ENCODE measurements at places on chromosomes 3 and 15. TPM values are rescaled to one million over a fixed set of nuclear protein-coding genes. Genes with fewer than 3 reads are reported as not detected.

The KBTBD12 gene
- total RNA-seq = not detected

The UBAP1L gene
- 3.3 TPM for total RNA-seq

The MYRIP gene
- not detected for total RNA-seq

The RBP2 gene
- not detected for total RNA-seq

The ANKUB1 gene
- total RNA-seq = not detected

The RARB gene
- not detected for total RNA-seq

The GABRB3 gene
- total RNA-seq = 0.16 TPM

The LRRC3B gene
- not detected for total RNA-seq

The MORC1 gene
- not detected for total RNA-seq

The MME gene
- not detected for total RNA-seq

The GUCA1C gene
- not detected for total RNA-seq

The PRICKLE2 gene
- not detected for total RNA-seq

The PRR20G gene
- total RNA-seq = not detected

The MESP2 gene
- not detected for total RNA-seq

The STX19 gene
- total RNA-seq = not detected

The CADPS gene
- not detected for total RNA-seq

The CHRFAM7A gene
- total RNA-seq = 0.77 TPM

The VIPR1 gene
- total RNA-seq = 8.5 TPM

The RTP4 gene
- 3.4 TPM for total RNA-seq

The ALDH1L1 gene
- total RNA-seq = not detected

The WNT5A gene
- total RNA-seq = not detected

GRCh38 chr3:62028236-62028635, 345.1 kb downstream of the FEZF2 start:
- no peak for DNase-seq

DNA sequence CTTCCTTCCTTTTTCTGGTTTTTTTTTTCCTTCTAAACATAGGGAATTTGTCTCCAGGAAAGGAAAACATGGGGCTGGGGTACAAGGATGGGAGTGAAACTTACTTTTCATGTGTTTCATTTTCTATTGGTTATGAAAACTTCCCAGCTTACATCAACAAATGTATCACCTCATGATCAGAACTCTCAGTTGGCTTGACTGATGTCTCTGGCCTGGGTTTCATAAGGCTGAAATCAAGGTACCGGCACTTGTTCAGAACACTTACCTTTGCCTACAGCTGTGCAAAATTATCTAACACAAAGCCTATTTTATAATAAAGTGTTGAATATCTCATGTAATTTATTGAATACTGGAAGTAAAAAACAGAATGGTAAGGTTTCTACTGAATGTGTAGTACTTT, 91.8 kb upstream of the STT3B start:
- no peak for DNase-seq

GRCh38 chr15:93066224-93066681, 22.8 kb downstream of the RGMA start:
- DNase-seq = no peak

- no peak for DNase-seq
Observed at GRCh38 chr3:8460815-8461456, 40.7 kb upstream of the LMCD1 start.

GRCh38 chr3:118755253-118755801, 279.3 kb downstream of the IGSF11 start:
- no peak for DNase-seq

- no peak for DNase-seq
Observed at GRCh38 chr3:137542049-137542448, 222.1 kb upstream of the SOX14 start.

DNA sequence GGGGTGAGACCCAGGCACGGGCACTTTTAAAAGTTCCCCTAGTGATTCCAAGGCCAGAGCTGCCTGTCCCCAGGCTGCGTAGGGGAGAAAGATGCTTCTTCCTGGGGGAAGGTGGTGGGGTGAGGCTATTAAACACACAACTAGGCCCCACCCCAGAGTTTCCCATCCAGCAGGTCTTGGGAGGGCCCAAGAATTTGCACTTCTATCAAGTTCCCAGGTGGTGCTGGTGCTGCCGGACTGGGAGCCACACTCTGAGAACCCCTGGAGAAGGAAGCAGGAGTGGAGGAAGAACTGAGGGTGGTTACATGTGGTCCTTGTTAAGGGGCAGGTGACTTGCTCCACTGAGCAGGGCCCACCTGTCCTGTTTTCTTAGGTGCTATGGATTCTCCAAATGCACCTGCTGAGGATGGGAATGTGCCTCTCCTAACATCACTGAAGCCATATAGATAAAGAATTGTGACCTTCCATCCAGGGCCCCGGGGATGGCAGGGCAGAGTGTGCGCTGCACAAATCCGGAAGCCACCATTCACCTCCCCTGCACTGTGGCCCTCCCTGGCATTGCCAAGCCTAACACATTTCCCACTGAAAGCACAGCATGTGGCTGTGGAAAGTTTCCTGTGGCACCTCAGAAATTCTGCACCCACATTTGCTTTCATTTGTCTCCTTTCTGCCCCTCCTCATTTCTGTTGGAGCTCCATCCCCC, 111.5 kb upstream of the MEF2A start:
- no peak for DNase-seq

GRCh38 chr15:51223771-51224229, 114.6 kb downstream of the CYP19A1 start:
- no peak for DNase-seq

DNA sequence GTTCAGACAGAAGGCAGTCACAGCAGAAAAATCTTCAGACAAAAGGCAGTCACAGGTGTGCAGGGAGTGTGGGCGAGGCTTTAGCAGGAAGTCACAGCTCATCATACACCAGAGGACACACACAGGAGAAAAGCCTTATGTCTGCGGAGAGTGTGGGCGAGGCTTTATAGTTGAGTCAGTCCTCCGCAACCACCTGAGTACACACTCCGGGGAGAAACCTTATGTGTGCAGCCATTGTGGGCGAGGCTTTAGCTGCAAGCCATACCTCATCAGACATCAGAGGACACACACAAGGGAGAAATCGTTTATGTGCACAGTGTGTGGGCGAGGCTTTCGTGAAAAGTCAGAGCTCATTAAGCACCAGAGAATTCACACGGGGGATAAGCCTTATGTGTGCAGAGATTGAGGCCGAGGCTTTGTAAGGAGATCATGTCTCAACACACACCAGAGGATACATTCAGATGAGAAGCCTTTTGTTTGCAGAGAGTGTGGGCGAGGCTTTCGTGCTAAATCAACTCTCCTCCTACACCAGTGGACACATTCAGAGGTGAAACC, 27.6 kb downstream of the ZNF589 start:
- peak; percentile 98 for DNase-seq

GRCh38 chr3:117246771-117247555, 537.4 kb downstream of the TUSC7 start:
- DNase-seq = no peak

DNA sequence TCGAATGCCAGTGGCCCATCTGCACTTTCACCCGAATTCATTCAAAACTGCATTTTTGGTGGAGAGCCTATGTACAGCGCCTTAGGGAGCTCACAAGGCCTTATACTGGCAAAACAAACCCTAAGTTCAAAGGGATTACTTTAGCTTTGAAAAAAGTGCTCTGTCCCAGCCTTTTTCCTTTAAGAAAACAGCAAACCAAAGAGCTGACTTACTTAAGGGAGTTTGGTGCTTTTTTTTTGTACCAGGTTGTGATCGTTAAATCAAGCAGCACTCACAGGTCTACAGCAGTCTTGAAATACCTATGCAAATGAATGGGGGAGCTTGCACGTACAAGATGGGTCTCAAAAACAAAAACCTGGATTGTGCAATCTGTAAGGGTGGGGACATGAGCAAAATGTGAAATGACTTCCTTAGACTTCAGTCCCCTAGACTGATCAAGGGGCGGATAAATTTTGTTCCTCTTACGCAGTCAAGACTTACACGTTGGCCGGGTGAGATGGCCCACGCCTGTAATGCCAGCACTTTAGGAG, 11.6 kb upstream of the PIK3CB start:
- DNase-seq = no peak

GRCh38 chr3:25130724-25131520, 297.1 kb upstream of the RARB start:
- DNase-seq = no peak

DNA sequence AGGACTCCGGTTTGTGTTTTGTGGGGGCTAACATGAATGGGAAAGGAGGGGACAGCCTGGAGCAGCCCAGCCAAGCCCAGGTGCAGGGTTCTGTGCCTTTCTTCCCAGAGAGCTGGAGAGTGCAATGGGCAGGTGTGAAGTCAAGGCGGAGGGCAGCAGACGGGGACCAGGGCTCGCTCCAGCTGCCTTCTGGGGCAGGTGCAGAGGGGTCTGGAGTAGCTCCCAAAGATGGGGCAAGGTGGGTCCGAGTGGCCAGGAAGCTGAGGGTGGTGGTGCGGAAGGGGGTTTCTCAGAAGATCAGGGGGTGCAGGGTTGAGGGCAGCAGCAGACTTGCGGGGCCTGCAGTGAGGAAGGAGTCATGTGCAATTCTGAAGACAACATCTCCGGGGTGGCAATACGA, 158.9 kb downstream of the NSMCE3 start:
- DNase-seq = no peak

DNA sequence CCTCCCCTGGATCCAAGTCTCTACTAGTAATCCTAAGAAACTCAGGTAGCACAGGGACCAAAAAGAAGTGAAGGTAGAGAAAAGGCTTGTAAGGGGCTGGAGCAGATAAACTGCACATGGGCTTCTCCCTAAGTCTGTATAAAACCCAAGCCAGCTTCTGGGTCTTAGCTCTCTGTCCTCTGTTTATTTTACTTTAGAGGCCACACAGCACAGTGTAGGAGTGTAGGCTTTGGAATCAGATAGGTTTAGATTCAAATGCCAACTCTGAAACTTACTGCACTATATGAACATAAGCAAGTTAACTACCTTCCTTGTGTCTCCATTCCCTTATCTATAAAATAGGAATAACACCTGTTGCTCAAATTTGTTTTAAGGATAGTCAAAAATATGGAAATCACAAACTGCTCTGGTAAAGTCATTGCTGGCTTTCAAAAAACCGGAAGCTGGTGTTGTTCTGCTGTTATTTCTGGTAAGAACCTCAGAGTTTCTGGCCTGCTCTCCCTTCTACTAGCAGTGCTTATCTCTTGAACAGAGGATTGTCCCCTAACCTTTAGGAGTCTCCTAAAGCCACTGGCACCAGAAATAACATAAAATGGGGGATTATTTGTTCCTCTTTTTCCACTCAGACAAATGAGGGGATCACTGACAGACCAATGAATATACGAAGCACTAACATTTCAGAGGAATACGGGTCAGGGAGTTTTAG, 33.8 kb downstream of the PIK3R4 start:
- no peak for DNase-seq

GRCh38 chr3:100227511-100227921, 33.3 kb upstream of the TBC1D23 start:
- no peak for DNase-seq

GRCh38 chr3:98954791-98955604, 53.5 kb upstream of the DCBLD2 start:
- no peak for DNase-seq

- no peak for DNase-seq
Observed at GRCh38 chr3:185521349-185522138, 22.7 kb upstream of the TMEM41A start.

DNA sequence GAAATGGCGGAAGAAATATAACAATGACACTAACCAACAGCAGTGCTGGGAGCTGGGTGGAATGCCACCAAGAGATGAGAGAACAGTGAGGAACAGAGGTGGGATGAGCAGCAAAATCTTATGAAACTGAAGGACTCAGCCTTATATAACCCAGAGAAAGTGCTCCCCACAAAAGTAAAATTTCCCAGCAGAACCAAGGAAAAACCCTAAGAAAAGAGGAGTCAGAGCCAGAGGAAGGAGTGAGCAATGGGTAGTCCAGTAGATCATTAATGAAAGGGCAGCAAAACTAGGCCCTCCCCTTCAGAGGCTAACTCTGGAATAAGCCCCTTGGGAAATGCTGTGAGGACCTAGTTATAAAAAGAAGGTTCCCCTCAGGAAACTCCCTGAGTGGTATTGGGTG, 24.7 kb upstream of the UBE2E1 start:
- no peak for DNase-seq

DNA sequence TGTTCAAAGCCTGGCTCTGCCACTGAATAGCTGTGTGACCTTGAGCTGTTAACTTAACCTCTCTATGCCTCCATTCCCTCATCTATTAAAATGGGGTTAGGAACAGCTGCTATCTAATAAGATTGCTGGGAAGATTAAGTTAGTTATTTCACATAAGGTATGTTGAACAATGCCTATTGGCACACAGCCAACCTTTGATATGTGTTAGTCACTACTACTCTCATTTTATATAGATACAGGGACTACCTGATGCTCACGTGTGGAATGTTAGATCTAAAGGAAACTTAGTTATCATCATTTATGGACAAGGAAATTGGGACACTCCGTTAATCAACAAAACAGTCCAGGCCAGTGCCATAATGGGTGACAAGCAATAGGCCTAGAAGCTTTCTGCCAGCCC, 332.4 kb upstream of the PPP2R3A start:
- DNase-seq = no peak

DNA sequence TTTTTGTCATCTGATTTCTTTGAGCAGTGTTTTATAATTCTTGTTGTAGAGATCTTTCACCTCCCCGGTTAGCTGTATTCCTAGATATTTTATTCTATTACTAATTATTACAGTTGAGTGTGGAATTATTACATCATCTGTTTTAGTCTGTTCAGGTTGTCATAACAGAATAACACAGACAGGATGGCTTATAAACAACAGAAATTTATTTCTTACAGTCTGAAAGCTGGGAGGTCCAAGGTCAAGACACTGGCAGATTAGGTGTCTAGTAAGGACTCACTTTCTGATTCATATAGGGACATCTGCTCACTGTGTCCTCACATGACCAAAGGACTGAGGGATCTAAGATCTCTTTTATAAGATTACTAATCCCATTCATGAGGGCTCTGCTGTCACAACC, 121.3 kb upstream of the THBS1 start:
- no peak for DNase-seq

GRCh38 chr3:183061391-183062172, 37.7 kb downstream of the MCCC1 start:
- DNase-seq = no peak

GRCh38 chr15:70077188-70078147, 20.2 kb downstream of the TLE3 start:
- DNase-seq = no peak

GRCh38 chr3:9137676-9138075, 111.8 kb downstream of the SRGAP3 start:
- no peak for DNase-seq

- no peak for DNase-seq
Observed at GRCh38 chr3:180829409-180830405, 82.8 kb upstream of the FXR1 start.

DNA sequence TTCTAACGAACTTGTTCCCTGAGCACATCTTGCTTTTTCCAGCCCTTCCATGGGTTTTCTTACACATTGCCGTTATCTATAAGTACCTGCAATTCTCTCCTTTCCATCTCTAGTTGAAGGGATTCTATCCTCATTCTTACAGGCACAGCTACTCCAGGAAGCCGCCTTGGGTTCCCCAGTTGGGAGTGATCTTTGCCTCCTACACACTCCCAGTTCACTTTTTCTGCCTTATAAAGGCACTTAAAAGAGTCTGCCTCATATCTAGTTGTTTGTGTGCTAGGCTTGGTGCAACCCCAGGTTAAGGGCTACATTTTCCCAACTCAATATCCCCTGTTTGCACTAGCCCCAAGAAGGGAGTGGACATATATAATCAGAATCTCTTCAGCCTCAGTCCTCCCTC, 44.0 kb upstream of the IREB2 start:
- DNase-seq = no peak

- DNase-seq = no peak
Observed at GRCh38 chr3:22908989-22909507, 294.1 kb upstream of the UBE2E2 start.

Measured in activated CD8-positive, alpha-beta T cell treated with anti-CD3 and anti-CD28 coated beads for 36 hours (primary cell).